ENCODE measurements at places on chromosomes 7 and 10.

- peak; percentile 49 for DNase-seq
Observed at GRCh38 chr7:77439572-77439971, 23.4 kb upstream of the GSAP start.

DNA sequence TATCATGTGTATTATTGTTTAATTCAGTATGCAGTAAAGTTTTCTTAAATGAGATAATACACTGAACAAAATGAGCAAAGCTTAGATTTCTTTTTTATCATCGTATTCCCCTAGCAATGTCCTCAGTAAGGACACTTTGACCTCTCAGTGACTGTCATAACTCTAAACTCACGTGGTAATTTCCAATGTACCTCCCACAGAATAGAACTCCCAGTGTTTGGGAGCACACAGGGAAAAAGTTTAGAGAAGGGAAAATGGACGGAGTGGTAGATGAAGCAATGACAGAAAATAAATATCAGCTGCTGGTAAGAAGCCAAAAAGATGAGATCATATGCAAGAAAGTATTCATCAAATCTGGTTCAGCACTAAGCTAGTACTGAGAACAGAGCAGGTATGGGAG, 758.6 kb upstream of the KCND2 start:
- no peak for DNase-seq

- peak; percentile 54 for DNase-seq
Observed at GRCh38 chr10:33335801-33336581, 1.5 kb upstream of the NRP1 start.

- no peak for DNase-seq
Observed at GRCh38 chr7:148903504-148903903, 19.4 kb upstream of the EZH2 start.
